ENCODE measurements at places on chromosomes 1 and 21.

- DNase-seq = no peak
Measured at GRCh38 chr21:30193201-30193600, 22.7 kb downstream of the CLDN8 start.

- no peak for DNase-seq
Measured at GRCh38 chr1:114209971-114210370, 56.3 kb upstream of the SYT6 start.

GRCh38 chr1:53619367-53620060 is 119.5 kb downstream of the GLIS1 start:
- DNase-seq = no peak

DNA sequence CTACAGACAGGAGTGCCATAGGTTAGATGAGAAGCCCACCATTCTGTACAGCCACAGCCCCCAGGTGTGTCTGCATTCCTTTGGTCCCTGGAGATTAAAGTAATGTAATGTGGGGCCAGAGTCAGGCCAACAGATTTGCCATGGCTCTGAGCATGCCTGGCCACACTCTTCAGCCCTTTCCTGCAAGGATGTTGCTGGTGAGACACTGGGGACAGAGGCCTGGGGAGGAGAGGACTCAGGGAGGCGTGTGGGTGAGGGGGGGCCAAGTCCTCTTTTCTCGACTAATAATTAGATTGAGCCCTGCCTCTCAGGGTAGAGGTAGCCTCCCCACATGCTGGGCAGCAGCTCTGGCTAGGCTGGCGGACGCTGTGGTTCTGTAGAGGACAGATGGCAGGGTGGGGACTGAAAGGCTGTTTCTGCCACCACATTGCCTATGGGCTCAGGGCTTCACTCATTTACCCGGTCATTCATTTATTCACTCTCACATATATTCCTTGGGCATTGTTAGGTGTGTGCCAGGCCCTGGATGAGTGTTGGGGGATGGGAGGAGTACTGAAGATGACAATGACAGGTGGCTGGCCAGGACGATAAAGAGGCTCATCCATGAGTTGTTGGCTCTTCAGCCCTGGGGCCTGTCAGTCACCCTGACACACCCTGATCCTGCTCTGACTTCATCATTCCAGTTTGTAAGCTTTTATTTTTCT is 7.1 kb upstream of the PRCC start:
- no peak for DNase-seq

DNA sequence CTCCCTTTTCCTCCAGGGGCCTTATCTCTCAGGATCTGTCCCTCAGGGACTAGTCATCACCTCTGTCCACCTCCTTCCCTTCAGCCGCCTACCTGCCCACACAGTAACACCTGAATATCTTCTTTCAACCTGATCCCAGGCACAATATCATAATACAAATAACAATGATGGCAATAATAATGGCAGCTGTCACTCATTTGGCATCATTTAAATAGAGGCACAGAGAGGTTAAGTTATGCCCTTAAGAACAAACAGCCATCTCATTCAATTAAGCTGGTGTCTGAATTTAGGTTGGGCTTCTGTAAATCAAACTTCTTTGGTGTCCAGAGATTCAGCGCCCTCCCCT is 47.5 kb downstream of the AHDC1 start:
- DNase-seq = no peak

DNA sequence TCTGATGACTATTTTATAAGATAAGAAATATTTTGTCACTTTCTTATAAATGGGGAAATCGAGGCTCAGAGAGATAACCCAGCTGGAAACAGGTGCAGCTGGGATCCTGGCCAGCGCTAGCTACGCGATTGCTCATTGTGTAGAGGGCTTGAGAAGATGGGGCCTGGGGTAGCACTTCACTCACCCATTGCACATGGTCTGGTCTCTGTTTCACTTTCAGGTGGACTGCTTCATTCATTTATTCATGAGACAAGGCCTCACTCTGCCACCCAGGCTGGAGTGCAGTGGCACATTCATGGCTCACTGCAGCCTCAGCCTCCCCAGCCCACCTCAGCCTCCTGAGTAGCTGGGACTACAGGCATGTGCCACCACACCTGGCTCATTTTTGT is 23.8 kb downstream of the UBE4B start:
- DNase-seq = no peak

DNA sequence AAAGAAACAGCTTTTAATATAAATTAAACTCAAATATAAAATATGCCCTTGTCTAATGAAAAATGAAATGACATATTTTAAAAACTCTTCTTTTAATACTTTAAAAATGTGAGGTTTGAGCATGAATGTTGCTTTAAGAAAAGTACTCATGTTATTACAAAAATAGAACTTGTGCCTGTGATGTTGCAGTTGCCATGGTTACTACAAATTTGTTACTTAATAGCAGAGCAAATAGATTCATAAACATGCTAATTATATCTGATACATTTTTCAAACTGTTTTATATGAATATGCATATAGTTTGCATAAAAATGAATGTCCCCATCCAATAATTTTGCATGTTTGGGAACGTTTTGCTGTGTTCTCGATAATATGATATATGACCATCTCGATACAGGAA is 152.3 kb upstream of the DPYD start:
- no peak for DNase-seq

DNA sequence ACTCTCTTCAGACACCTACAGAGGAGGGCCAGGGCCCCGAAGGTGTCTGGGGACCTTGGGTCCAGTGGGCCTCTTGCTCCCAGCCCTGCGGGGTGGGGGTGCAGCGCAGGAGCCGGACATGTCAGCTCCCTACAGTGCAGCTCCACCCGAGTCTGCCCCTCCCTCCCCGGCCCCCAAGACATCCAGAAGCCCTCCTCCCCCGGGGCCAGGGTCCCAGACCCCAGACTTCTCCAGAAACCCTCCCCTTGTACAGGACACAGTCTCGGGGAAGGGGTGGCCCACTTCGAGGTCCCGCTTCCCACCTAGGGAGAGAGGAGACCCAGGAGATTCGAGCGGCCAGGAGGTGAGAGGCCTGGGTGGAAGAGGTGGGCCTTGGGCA is 3.7 kb downstream of the ADAMTSL4 start:
- DNase-seq = no peak

DNA sequence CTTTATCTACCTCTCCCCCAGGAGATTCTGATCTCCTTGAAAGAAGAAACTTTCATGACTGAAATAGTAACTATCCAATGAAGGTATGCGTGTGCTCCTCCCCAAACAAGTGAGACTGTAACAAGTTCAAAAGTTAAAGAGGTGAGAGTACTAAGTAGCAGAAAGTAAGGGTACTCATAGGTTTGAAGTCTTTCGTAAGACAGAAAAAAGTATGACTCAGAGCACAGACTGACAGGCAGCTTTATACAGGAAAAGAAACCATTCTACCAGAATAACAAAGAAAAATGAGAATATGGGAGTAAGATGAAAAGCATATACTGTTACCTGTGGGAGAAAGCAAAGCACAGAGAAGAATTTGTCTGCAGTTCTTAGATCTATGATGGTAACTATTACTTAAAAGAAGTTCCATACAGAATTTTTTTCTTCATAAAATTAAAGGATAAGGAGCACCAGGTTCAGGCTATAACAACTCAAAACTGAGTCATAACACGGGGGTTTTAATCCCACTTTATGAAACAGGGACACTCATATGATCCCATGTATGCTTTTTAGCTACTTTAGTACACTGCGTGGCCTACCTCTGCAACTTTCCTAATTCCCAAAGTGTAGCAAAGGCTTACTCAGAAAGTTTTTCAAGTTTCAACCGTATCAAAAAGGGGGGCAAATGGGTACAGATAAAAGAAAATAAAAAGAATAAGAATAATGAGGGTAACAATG is 52.0 kb downstream of the FOXJ3 start:
- no peak for DNase-seq

- DNase-seq = no peak
Measured at GRCh38 chr21:35473496-35473895, 424.4 kb upstream of the RUNX1 start.
